NCI-H460 (cell line): ENCODE measurements at places on chromosomes 3 and 15. TPM values are rescaled to one million over a fixed set of nuclear protein-coding genes. Genes with fewer than 3 reads are reported as not detected.
A peak's percentile ranks its signal among the peaks of the same experiment; 100 is the strongest.

GRCh38 chr3:151196434-151196833, 6.6 kb downstream of the GPR171 start:
- DNase-seq, result no peak

DNA sequence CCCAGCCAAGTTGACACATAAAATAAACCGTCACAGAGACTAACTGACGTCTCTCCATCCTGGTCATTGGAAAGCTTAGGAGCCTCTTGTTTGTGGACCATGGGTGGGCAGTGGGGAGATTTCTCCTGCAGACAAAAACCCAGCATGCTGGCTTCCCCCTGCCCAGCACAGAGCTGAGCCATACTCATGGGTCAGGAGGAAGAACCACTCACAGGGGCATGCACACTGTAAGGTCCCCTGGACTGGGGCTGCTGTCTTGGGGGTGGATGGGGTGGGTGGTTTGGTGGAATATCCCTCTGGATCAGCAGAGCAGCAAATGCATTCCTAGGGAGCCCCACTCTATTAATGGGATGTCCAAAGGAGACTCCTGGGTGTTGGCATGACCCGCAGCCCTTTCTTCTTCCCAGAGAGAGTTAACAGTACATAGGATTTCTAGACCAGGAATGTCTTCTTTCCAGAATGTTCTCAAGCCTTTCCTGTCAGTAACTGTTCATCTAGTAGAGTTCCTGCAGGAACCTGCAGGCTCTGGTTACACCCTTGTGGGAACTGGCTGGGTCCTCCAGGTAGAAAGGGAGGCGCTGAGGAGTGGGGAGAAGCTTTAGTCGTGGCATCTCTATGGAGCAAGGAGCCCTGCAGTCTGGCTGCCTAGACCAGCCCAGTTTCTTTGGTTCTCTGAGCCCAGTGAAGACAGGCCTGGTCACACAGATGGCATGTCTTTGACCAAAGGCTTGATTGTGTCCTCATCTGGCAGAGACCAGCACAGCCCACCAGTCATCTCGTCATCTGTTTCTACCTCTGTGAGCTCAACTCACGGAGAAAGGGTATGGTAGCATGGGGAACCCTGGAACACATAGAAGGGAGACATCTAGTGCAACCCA, 73.4 kb upstream of the PRR23C start:
- DNase-seq, result no peak

DNA sequence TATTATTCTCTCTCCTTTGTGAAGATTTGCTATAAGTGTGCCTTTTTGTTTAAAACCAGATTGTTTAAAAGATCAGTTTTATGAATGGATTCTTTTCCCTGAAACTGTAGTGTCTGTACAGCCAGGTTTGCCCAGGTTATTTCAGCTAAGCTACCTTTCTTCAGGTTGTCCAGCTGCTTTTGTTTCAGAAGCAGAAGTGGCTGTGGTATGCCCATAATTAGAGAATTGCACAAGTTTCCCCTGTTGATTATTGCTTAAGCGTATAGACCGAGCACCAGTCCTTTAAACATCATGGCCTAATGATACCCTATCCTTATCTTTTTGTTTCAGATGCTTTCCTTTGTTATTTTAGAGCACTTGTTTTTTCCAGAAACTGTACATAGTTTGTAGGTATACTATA, 10.2 kb downstream of the ASB7 start:
- DNase-seq, result no peak

CCR5 gene
- 0.12 TPM in 1 of 2 replicates, not detected in the other for total RNA-seq

DOCK3 gene
- 1.9 and 2.2 TPM in 2 replicates for total RNA-seq

SLCO3A1 gene
- total RNA-seq, result 1.7 TPM in 2 replicates

- no peak for DNase-seq
These were observed at the start of gene KBTBD13 for GRCh38 chr15:65076486-65077290. TSS of gene KBTBD13 (plus strand) at chr15:65076746. CDS start at chr15:65076816, 70 bp downstream.

DNA sequence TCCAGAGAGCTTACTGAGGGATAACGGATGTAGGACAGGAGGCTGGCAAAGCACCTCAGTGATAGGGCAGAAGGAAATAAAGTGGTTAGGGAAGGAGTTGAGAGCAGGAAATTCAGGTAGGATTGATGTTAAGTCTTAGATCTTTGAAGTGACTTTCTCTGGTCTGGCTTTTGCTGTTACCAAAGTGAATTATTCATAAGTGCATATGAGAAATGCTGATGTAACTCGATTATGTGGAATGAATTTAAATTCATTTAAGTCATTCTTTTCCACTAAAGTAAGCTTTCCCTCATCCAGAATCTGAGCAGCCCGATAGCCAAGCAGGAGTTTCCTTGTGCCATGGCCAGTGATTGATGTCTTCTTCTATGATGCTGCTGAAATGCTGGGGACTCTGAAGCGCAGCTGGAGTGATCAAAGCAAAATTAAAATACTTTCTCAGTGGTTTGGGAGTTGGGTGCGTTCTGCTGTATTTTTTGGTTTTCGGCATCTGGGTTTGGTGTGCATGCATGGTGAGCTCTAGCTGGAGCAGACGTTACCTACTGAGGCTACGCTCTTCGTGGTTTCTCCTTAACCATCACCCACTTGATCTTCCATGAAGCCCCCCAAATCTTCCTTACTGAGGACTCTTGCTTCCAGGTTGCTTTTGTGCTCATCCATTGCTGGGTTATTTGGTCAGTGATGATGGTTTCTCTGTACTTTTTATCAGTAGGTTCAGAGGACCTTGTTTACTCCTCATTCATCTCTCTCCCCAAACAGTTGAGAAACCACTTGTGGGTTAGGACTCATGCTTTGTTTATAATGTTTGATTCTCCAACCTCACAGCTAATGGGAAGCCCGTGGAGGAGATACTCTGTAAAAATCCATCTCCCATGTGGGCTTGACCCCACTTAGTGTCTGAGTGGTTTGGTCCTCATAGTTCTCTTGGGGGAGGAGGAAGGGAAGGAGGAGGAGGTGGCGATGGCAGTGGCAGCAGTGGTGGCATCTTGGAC, 72.5 kb downstream of the IGF1R start:
- DNase-seq, result no peak

SPTSSB gene
- not detected in 2 replicates for total RNA-seq

GRCh38 chr3:128112357-128112968, 11.1 kb downstream of the RUVBL1 start:
- peak; percentile 75 for DNase-seq

DNA sequence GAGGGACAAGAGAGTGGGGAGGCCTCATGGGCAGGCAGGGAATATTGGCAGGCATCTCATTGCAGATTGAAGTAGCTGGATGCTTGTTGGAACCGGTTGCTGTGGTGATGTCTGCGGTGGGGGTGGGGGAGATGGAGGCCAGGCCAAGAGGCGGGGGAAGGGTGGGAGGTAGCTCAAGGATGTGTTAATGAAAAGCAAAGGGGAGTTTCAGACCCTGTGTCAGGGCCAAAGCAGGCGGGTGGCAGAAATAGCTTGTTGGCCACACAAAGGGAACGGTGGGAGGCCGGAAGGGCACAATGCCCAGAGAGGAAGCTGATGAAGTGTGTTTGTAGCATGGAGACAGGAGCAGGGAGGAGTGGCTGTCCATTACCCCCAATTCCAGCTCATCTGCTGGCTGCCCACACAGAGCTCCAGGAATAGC, 28.0 kb downstream of the CCDC33 start:
- no peak for DNase-seq

- no peak for DNase-seq
These were observed 3.6 kb downstream of the GNAT1 start for GRCh38 chr3:50194903-50195500.

- no peak for DNase-seq
These were observed 107.7 kb downstream of the THRB start for GRCh38 chr3:24387000-24387399.

KNG1 gene
- total RNA-seq, result not detected in 2 replicates

DNA sequence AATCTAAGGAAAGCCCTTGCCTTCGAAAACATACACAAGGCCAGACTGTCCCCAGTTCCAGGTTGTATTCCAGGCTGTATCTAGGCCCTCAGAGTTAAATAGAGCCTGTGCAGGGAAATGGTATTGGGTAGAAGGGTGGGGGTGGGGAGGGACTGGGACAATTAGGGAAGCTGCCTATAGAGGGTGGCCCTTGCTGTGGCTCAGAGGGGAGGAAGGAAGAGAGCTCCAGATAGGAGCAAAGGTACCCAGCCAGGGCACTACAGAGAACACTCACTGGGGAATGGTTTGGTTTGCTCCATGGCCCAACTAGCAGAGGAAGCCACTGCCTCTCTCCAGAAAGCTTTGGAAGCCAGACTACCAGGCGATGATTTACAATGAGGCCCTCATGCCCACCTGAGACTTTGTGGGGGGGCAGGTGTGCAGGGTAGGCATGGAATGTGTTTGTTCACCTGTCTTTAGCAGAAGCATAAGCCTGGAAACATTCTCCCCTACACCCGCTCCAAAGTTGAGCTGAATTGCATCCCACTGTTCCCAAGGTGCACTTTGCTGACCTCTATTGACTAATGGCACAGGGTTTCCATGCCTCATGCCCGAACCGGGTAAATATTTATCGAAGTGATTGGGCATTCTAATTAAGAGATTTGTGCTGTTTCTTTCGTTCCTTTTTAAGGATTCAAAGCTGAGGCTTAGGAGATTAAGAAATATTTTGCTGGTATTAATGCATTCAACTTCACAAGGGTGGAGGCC, 6.3 kb upstream of the TLE3 start:
- no peak for DNase-seq
